T-helper 2 cell treated with Interferon-gamma antibody and Interleukin-4, amounts not matched to agents 5 μg/mL and 100 μg/mL, for 36 hours (primary cell): ENCODE measurements at places on chromosomes 1 and 21.

- no peaks in the 10 kb centered on the region for H3K27me3 ChIP-seq
- no peak overlapping the region for H3K27ac ChIP-seq
- DNase-seq = no peak
Measured at GRCh38 chr1:204945565-204945977, 74.9 kb downstream of the NFASC start.

GRCh38 chr1:201229771-201230635 is 39.4 kb downstream of the IGFN1 start:
- no peak for DNase-seq
- H3K4me3 ChIP-seq = no peak overlapping the region
- no peak overlapping the region for H3K27ac ChIP-seq

DNA sequence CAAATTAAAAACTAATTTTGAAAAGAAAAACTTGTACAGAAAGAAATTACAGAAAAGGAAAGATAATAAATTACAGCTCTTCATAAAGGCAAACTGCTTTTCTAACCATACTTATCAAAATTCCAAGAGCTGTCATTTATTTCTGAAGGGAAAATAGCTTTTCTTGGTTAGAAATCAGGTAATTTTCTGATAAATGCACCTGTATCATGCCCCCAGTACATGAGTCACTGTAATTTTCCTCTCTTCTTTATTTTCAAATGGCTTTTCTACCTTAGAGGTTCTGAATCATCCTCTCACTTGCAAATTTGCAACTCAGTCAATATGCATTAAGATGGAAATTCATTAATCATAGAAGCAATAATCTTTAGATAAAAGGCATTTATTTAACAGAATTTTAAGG is 100.1 kb downstream of the SLC35F3 start:
- no peak overlapping the region for H3K4me3 ChIP-seq
- H3K27ac ChIP-seq = no peak overlapping the region
- DNase-seq = no peak
- no peaks in the 10 kb centered on the region for H3K36me3 ChIP-seq
- no peaks in the 10 kb centered on the region for H3K4me1 ChIP-seq

DNA sequence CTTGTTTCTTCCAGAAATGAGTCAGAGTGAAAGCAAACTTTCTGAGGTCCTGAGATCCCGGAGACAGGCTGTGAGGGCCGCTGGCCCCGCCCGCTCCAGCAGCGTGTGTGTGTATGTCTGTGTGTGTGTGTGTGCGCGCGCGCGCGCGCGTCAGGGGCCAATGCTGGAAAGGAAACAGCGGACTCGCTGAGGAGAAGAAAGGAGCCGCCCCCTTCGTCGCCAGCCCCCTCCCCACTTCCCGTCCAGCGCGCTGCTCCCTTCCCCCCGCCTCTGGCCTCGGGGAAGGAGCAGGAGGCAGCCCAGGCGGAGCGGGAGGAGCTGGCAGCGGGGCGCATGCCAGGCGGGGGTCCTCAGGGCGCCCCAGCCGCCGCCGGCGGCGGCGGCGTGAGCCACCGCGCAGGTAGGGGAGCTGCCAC is at the start of gene DISC1:
TSS of gene DISC1 (plus strand) at position 256 of the 416 bp plus-strand sequence. CDS start at position 334, 78 bp downstream.
- DNase-seq = peak; percentile 63
- peaks cover 38% of the 10 kb centered on the region for H3K27me3 ChIP-seq
- H3K4me1 ChIP-seq = peaks cover 17% of the 10 kb centered on the region
- H3K36me3 ChIP-seq = no peaks in the 10 kb centered on the region

GRCh38 chr1:78304341-78304740 is 186.4 kb upstream of the PTGFR start:
- no peaks in the 10 kb centered on the region for H3K4me1 ChIP-seq
- H3K4me3 ChIP-seq = no peak overlapping the region
- DNase-seq = no peak
- no peaks in the 10 kb centered on the region for H3K27me3 ChIP-seq

GRCh38 chr21:22795091-22795490 is 1796.9 kb downstream of the NCAM2 start:
- H3K4me1 ChIP-seq = no peaks in the 10 kb centered on the region
- no peaks in the 10 kb centered on the region for H3K27me3 ChIP-seq
- H3K36me3 ChIP-seq = no peaks in the 10 kb centered on the region
- H3K27ac ChIP-seq = no peak overlapping the region
- no peak overlapping the region for H3K4me3 ChIP-seq

DNA sequence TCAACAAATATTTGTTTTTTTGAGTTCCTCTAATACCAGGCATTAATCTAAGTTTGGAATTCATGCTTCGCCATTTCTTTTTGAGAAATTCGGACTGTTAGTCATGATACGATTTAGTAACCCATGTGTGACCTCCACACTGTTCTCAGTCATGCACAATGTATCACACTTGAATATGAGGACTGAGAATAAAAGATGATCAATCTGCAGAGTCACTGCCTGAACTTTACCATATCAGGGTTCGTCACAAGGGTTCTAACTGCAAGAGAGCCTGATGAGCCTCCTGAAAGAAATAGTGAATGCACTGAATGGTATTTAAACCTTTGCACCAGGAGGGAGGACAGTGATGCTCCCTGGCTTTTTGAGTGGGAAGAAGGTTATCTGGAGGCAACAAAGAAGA is 10.9 kb upstream of the FASLG start:
- H3K27me3 ChIP-seq = peaks cover 28% of the 10 kb centered on the region
- DNase-seq = no peak
- no peak overlapping the region for H3K27ac ChIP-seq
- H3K4me3 ChIP-seq = no peak overlapping the region

GRCh38 chr1:233242827-233243483 is 52.6 kb downstream of the PCNX2 start:
- peaks cover 4% of the 10 kb centered on the region for H3K4me1 ChIP-seq
- no peaks in the 10 kb centered on the region for H3K27me3 ChIP-seq
- H3K27ac ChIP-seq = no peak overlapping the region
- peaks cover 4% of the 10 kb centered on the region for H3K36me3 ChIP-seq
- no peak overlapping the region for H3K4me3 ChIP-seq

DNA sequence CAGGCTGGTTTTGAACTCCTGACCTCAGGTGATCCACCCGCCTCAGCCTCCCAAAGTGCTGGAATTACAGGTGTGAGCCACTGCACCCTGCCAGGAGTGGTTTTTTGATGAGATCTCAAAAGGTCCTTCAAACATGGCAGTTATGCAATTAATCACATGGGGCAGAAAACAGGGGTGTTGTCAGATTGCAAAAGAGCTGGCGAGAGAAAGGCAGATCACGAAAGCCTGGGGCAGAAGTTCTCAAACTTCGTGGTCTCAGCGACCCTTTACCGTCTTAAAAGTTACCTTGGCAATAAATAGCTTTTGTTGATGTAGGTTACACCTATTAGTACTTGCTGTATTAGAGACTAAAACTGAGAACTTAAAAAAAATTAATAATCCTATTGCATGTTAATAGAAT is 16.1 kb downstream of the CNR2 start:
- H3K4me1 ChIP-seq = peaks cover 10% of the 10 kb centered on the region
- H3K4me3 ChIP-seq = no peak overlapping the region
- no peak overlapping the region for H3K27ac ChIP-seq
- no peaks in the 10 kb centered on the region for H3K36me3 ChIP-seq
- DNase-seq = no peak

GRCh38 chr1:193926956-193927355 is 740.5 kb upstream of the B3GALT2 start:
- no peak for DNase-seq
- no peak overlapping the region for H3K4me3 ChIP-seq
- H3K4me1 ChIP-seq = no peaks in the 10 kb centered on the region

DNA sequence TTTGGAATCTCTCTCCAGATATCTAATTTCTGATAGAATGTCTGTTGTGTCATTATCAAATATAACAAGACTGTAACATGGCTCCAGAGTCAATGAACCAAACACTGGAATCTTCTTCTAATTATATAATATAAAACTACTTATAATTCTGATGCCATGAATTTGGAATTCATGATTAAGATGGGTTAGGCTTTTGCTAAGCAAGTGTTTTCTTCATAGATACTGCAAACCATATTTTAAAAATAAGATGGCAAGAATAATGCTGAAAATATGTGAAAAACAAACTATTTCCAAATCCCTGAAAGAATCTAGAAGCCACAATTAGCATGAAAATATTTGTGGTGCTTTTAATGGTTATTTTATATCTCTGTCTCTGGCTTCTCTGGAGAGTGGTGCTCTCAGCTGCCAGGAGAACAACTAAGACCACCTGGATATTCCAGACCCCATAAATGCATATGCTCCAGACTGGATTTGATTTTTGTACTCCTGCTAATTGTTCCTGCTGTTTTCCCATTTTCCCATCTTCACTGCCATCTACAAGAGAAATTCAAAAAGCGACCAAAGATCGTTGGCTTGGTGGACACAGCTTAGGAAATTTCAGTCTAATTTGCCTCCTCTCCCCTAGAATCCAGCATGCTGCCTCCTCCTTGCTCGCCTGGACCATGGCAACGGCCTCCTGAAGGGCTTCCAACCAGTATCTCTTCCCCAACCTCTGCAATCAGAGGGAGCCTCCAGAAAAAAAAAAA is 418.9 kb downstream of the SETD4 start:
- no peak for DNase-seq
- no peaks in the 10 kb centered on the region for H3K36me3 ChIP-seq
- peaks cover 39% of the 10 kb centered on the region for H3K27me3 ChIP-seq
- H3K4me1 ChIP-seq = no peaks in the 10 kb centered on the region

GRCh38 chr1:205318231-205318991 is 3.1 kb downstream of the NUAK2 start:
- peaks cover 6% of the 10 kb centered on the region for H3K36me3 ChIP-seq
- H3K4me3 ChIP-seq = peak overlapping the region; percentile 41

DNA sequence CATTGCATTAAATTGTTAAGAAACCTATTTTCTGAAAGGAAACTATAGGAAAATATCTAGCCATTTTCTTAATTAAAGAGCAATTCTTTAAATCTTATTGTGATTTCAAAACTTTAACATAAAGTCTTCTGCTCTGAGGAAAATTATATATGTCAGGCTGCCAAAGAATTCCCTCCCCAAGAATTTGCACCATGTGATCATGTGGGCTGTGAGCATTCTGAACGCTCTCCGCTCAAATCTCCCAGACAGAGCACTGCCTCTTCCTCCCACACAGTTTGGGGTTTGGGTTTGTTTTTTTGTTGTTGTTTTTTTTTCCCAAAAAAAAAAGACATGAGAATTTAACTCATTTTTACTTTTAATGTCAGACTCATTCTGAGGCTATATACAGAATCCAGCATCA is 155.9 kb upstream of the PALMD start:
- H3K4me1 ChIP-seq = no peaks in the 10 kb centered on the region
- no peak overlapping the region for H3K4me3 ChIP-seq
- H3K27ac ChIP-seq = no peak overlapping the region
- no peaks in the 10 kb centered on the region for H3K36me3 ChIP-seq
- H3K27me3 ChIP-seq = no peaks in the 10 kb centered on the region

DNA sequence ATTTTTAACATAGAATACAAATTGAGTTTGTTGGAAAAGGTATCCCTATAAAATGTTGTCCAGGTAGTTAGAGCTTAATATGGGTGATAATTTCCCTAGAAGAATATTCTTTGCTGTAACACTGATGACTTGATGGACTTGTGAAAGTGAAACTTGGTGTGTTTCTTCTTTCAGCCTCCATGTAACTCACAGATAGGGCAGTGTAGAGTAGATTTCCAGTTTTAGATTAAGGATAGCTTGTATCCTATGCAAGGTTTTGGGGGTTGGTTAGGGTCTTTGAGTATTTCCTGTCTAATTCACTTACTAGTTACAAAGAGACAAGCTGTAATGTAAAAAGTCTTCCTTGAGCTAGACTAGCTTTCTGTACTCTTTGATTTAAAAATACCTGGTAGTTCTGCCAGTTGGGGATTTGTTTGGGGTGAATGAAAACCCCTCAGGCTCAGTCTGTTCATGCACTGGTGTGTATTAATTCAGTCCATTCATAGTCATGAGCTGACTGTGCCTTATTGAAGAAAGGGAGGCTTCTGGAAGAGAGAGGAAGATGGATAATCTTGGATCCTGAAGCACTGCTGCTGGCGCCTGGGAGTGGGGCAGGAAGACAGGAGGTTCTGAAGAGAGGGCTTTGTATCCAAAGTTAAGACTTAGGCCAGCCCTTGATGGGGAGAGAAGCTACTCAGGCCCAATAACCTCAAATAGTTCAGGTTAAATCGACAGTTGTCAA is 83.6 kb downstream of the CAMTA1 start:
- DNase-seq = no peak
- H3K4me1 ChIP-seq = peaks cover 23% of the 10 kb centered on the region
- no peaks in the 10 kb centered on the region for H3K27me3 ChIP-seq
- H3K27ac ChIP-seq = no peak overlapping the region
- H3K4me3 ChIP-seq = no peak overlapping the region

GRCh38 chr1:184507165-184507564 is 120.3 kb downstream of the C1orf21 start:
- H3K36me3 ChIP-seq = no peaks in the 10 kb centered on the region
- H3K27ac ChIP-seq = no peak overlapping the region
- no peak for DNase-seq
- peaks cover 14% of the 10 kb centered on the region for H3K27me3 ChIP-seq
- H3K4me3 ChIP-seq = no peak overlapping the region

- peaks cover 10% of the 10 kb centered on the region for H3K4me1 ChIP-seq
- no peaks in the 10 kb centered on the region for H3K27me3 ChIP-seq
- H3K4me3 ChIP-seq = no peak overlapping the region
Measured at GRCh38 chr21:34822942-34823341, 154.1 kb downstream of the CLIC6 start.

GRCh38 chr1:193727850-193728249 is 541.4 kb upstream of the B3GALT2 start:
- peaks cover 5% of the 10 kb centered on the region for H3K4me1 ChIP-seq
- no peak overlapping the region for H3K4me3 ChIP-seq
- DNase-seq = no peak
- no peaks in the 10 kb centered on the region for H3K27me3 ChIP-seq
- H3K27ac ChIP-seq = no peak overlapping the region

DNA sequence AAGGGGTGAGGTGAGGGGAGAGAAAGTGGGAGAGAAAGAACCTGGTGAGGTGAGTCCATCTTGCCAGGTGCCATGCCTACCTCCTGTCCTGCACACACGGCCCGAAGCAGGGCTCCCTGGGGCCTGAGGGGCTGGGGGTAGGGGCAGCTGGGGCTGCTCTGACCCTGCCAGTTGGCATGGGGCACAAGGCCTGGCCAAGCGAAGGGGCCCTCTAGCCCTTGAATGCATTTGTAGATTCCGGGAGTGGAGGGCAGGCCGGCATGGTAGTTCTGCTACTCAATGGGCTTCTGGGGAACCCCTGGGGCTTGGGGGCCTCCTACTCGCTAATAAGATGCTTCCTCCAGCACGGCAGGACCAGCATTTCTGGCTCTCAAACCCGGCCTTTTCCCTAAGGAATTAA is 3.6 kb upstream of the PRDM16 start:
- peaks cover 11% of the 10 kb centered on the region for H3K27me3 ChIP-seq
- H3K27ac ChIP-seq = no peak overlapping the region
- no peaks in the 10 kb centered on the region for H3K36me3 ChIP-seq
- H3K4me3 ChIP-seq = no peak overlapping the region
- DNase-seq = no peak

GRCh38 chr1:202291001-202291400 is 50.7 kb downstream of the UBE2T start:
- no peaks in the 10 kb centered on the region for H3K36me3 ChIP-seq
- no peak overlapping the region for H3K27ac ChIP-seq
- H3K27me3 ChIP-seq = peaks cover 31% of the 10 kb centered on the region
- peaks cover 8% of the 10 kb centered on the region for H3K4me1 ChIP-seq
- DNase-seq = no peak

GRCh38 chr1:20660847-20661206 is 342 bp downstream of the DDOST start:
- H3K27me3 ChIP-seq = no peaks in the 10 kb centered on the region
- H3K4me3 ChIP-seq = peak overlapping the region; percentile 96
- peaks cover 31% of the 10 kb centered on the region for H3K4me1 ChIP-seq
- H3K36me3 ChIP-seq = peaks cover 34% of the 10 kb centered on the region
